ENCODE measurements at places on chromosomes 1 and 21. TPM values are rescaled to one million over a fixed set of nuclear protein-coding genes. Genes with fewer than 3 reads are reported as not detected.

DNA sequence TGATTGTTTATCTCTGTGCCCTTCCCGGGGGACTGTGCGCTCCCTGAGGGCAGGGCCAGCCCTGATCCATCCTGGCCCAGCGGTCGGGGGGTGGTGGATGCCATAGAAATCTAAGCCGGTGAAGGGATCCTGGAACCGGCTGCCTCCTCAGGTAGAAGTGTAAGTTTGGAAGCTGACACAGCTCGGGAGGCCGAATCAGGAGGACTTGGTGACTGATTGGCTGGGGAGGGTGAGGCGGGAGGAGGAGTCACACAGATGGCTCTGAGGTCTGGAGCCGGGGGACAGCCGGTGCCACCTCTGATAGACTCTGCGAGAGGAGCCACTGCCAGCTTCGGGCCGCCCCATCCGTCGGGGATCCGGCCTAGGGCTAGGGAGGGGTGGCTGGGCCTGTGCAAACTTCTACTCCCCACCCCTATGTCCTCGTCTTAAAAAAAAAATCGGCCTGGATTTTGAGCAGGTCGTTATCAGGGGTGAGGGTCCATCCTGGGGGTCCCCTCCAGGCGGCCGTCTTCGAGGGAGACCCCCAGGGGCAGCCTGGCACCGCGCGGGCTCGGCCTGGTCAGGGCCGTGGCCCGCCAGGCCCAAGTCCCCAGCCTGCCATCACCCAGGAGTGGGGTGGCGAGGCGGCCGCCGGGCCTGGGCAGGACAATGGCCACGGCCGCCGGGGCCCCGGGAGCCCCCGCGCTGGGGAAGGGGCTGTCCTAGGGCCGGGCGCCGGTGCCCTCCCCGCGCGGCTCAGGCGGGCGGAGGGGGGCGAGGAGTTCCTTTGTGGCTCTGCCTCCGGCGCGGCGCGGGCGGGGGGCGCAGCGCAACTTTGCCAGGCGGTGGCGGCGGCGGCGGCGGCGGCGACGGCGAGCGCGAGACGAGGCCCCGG, 708 bp upstream of the ZNF362 start:
- DNase-seq = peak; percentile 28
- H3K36me3 ChIP-seq = no peaks in the 10 kb centered on the region
- no peaks in the 10 kb centered on the region for H3K27me3 ChIP-seq
- H3K4me1 ChIP-seq = peaks cover 31% of the 10 kb centered on the region

- H3K27ac ChIP-seq = no peak overlapping the region
- no peaks in the 10 kb centered on the region for H3K36me3 ChIP-seq
- no peaks in the 10 kb centered on the region for H3K4me1 ChIP-seq
- H3K27me3 ChIP-seq = no peaks in the 10 kb centered on the region
- no peak overlapping the region for H3K4me3 ChIP-seq
Measured at GRCh38 chr1:211637066-211637465, 38.4 kb downstream of the NEK2 start.

GRCh38 chr1:94332516-94332915, 85.7 kb upstream of the ABCD3 start:
- DNase-seq = no peak
- no peaks in the 10 kb centered on the region for H3K36me3 ChIP-seq
- no peak overlapping the region for H3K27ac ChIP-seq
- peaks cover 33% of the 10 kb centered on the region for H3K27me3 ChIP-seq

DNA sequence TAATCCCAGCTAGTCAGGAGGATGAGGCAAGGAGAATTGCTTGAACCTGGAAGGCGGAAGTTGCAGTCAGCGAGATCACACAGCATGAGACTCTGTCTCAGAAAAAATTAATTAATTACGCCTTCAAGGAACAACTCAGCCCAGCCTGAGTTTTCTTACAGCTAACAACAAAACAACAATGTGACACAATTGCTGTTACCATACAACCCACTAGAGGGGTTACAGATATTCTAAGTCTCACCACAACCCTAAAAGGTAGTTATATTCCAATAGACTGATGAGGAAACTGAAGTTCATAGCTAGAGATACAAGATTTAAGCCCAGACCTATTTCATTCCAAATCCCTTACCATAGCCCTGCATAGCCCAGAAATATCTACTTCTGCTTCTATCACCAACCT, 2.9 kb upstream of the LRRC8C start:
- H3K27me3 ChIP-seq = no peaks in the 10 kb centered on the region
- H3K36me3 ChIP-seq = no peaks in the 10 kb centered on the region
- H3K27ac ChIP-seq = peak overlapping the region; percentile 99
- no peak for DNase-seq

GRCh38 chr1:116508984-116509980, 61.5 kb downstream of the CD58 start:
- H3K4me1 ChIP-seq = peaks cover 70% of the 10 kb centered on the region
- H3K27me3 ChIP-seq = no peaks in the 10 kb centered on the region
- DNase-seq = no peak
- no peaks in the 10 kb centered on the region for H3K36me3 ChIP-seq
- no peak overlapping the region for H3K4me3 ChIP-seq

DNA sequence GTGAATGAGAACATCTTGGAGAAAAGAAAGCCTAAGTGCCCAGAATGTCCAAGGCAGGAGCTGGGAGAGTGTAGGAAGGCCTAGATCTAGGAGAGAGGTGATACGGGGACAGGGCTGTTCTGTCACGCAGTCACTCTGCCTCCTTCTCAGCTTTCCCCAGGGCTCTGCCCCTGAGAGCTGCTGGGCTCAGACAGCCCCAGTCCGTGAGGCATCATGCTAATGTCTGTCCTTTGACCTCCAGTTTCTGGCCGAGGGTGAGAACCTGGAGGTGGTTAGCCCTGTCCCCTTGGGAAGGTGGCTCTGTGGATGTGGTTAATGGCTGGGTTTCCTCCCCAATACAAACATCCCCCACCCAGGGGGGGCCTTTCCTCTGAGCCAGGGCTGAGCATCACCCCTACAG, 63.2 kb downstream of the FAM163A start:
- no peak overlapping the region for H3K4me3 ChIP-seq
- peaks cover 19% of the 10 kb centered on the region for H3K27me3 ChIP-seq
- DNase-seq = no peak
- H3K36me3 ChIP-seq = no peaks in the 10 kb centered on the region
- peaks cover 3% of the 10 kb centered on the region for H3K4me1 ChIP-seq

DNA sequence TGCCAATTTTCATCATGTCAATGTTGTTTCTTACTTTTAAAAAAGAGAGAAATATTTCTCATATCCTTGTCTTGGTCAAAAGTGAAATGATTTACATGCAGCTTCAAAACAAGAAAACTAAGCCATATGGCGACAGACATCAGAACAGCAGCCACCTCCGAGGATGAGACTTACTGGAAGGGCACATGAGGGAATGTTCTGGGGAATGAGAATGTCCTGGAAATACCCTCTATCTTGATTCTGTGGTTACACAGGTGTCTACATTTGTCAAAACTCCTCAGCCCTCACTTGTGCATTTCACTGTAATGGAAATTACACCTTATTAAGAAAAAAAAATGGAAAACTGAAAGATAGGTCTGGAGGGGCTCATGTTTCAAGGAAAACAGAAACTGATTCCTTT, 14.2 kb upstream of the ECE1 start:
- no peak for DNase-seq
- no peak overlapping the region for H3K27ac ChIP-seq
- peaks cover 35% of the 10 kb centered on the region for H3K4me1 ChIP-seq
- H3K4me3 ChIP-seq = no peak overlapping the region

DNA sequence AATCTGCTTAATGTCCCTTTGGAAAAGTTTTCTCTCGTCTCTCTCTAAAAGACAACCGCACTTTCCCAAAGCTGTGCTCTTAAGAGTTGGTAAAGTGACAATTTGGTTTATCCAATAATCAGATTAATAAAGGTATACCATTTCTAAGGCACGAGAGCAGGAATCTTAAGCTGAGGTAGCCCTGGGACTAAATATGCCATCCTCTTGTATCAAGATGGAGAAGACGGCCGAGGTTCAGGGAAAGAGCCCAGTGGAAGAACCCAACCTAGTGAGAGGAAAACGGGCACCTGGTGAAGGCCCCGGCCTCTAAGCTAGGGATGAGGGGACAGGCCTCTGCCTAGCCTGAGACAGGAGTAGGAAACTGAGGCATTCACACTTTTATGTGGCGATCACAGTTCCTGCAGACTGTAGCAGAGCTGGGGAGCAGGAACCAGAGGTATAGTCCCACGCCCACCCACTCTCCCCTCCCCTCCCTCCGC, 334 bp upstream of the SARS1 start:
- H3K4me3 ChIP-seq = peak overlapping the region; percentile 96
- peaks cover 21% of the 10 kb centered on the region for H3K4me1 ChIP-seq
- no peaks in the 10 kb centered on the region for H3K27me3 ChIP-seq
- H3K36me3 ChIP-seq = peaks cover 23% of the 10 kb centered on the region
- H3K27ac ChIP-seq = peak overlapping the region; percentile 98

- DNase-seq = no peak
- H3K36me3 ChIP-seq = no peaks in the 10 kb centered on the region
Measured at GRCh38 chr1:16053781-16054502, 10.4 kb downstream of the CLCNKB start.

GRCh38 chr1:52186449-52186848, 44.6 kb downstream of the ZFYVE9 start:
- no peaks in the 10 kb centered on the region for H3K4me1 ChIP-seq
- DNase-seq = no peak
- no peak overlapping the region for H3K4me3 ChIP-seq
- H3K36me3 ChIP-seq = no peaks in the 10 kb centered on the region
- H3K27me3 ChIP-seq = no peaks in the 10 kb centered on the region
- no peak overlapping the region for H3K27ac ChIP-seq

GRCh38 chr1:233412812-233413211, 85.3 kb downstream of the MAP3K21 start:
- H3K4me3 ChIP-seq = no peak overlapping the region
- DNase-seq = no peak
- peaks cover 8% of the 10 kb centered on the region for H3K27me3 ChIP-seq

DNA sequence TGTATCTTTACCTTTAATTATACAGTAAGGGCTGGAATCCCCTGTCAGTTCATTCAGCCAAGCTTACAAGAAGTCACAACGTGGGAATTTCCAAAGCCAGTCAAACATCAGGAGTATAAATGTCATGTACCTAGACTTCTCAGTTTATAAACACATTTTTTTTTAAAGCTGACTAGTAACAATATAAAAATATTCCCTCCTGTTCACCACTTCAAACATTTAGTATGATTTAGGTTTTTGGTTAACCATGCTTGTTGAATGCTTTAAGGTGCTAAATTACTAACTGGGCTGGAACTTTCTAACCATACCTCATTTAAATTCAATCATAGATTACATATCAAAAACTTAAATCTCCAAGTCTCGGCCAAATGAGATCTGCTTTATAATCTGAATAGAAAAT, 44.0 kb downstream of the JAK1 start:
- DNase-seq = peak; percentile 50
- H3K27me3 ChIP-seq = no peaks in the 10 kb centered on the region
- peak overlapping the region; percentile 71 for H3K27ac ChIP-seq
- peaks cover 98% of the 10 kb centered on the region for H3K4me1 ChIP-seq
- H3K36me3 ChIP-seq = no peaks in the 10 kb centered on the region

- H3K27ac ChIP-seq = peak overlapping the region; percentile 48
- H3K27me3 ChIP-seq = no peaks in the 10 kb centered on the region
- H3K4me3 ChIP-seq = peak overlapping the region; percentile 85
- DNase-seq = peak; percentile 53
Measured at GRCh38 chr1:41891199-41891896, 27.4 kb downstream of the HIVEP3 start.

GRCh38 chr1:18293291-18293690, 185.7 kb downstream of the IGSF21 start:
- no peaks in the 10 kb centered on the region for H3K4me1 ChIP-seq
- H3K27me3 ChIP-seq = peaks cover 67% of the 10 kb centered on the region
- H3K36me3 ChIP-seq = no peaks in the 10 kb centered on the region
- no peak overlapping the region for H3K4me3 ChIP-seq
- no peak for DNase-seq

GRCh38 chr1:186142159-186142558, 232.9 kb downstream of the TPR start:
- H3K27me3 ChIP-seq = peaks cover 9% of the 10 kb centered on the region
- H3K27ac ChIP-seq = no peak overlapping the region
- H3K4me1 ChIP-seq = peaks cover 3% of the 10 kb centered on the region
- DNase-seq = no peak

GRCh38 chr1:105652109-105652508, 1404.4 kb upstream of the PRMT6 start:
- no peak for DNase-seq
- H3K4me3 ChIP-seq = no peak overlapping the region
- H3K27ac ChIP-seq = no peak overlapping the region
- no peaks in the 10 kb centered on the region for H3K36me3 ChIP-seq

- no peaks in the 10 kb centered on the region for H3K27me3 ChIP-seq
- peaks cover 3% of the 10 kb centered on the region for H3K36me3 ChIP-seq
- no peak overlapping the region for H3K27ac ChIP-seq
- no peak overlapping the region for H3K4me3 ChIP-seq
- no peak for DNase-seq
Measured at GRCh38 chr1:229619614-229620013, 6.3 kb downstream of the TAF5L start.

- no peak overlapping the region for H3K27ac ChIP-seq
- no peak overlapping the region for H3K4me3 ChIP-seq
- H3K27me3 ChIP-seq = no peaks in the 10 kb centered on the region
- no peaks in the 10 kb centered on the region for H3K4me1 ChIP-seq
Measured at GRCh38 chr1:56533197-56533596, 46.2 kb downstream of the PLPP3 start.

GRCh38 chr1:7373251-7373650, 397.8 kb upstream of the VAMP3 start:
- H3K4me3 ChIP-seq = no peak overlapping the region
- peaks cover 3% of the 10 kb centered on the region for H3K27me3 ChIP-seq
- H3K36me3 ChIP-seq = no peaks in the 10 kb centered on the region
- no peak for DNase-seq

DNA sequence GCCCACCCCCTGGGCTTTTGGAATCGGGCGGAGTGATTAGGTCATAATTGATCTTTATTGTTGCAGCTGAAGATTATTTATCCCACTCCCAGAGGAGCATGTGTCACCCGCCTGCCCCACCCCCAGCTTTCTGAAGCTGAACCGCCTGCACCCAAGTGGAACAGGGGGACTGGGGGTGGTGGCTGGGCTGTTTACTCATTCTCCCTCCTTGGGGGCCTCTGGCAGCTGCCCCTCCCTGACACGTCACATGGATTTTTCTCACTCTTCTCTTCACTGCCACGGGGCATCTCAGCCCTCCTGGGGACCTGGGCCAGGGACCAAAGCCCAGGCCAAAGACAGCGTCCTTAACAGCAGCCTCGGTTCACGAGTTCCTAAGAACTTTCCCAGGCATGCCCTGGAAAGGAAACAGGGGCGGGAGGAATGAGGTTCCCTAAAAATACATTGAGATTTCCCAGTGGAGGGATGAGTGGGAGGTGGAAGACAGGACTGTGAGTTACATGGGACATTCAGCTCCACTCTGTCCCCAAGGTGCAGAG, 31.6 kb upstream of the SOX13 start:
- no peaks in the 10 kb centered on the region for H3K4me1 ChIP-seq
- H3K27me3 ChIP-seq = peaks cover 13% of the 10 kb centered on the region
- H3K27ac ChIP-seq = no peak overlapping the region
- no peaks in the 10 kb centered on the region for H3K36me3 ChIP-seq

GRCh38 chr1:98754176-98754575, 92.7 kb downstream of the SNX7 start:
- no peaks in the 10 kb centered on the region for H3K27me3 ChIP-seq
- no peaks in the 10 kb centered on the region for H3K4me1 ChIP-seq
- H3K4me3 ChIP-seq = no peak overlapping the region
- no peak overlapping the region for H3K27ac ChIP-seq
- no peaks in the 10 kb centered on the region for H3K36me3 ChIP-seq

NECAP2 gene
- 146 TPM for total RNA-seq

KANK4 gene
- not detected for total RNA-seq

CACHD1 gene
- total RNA-seq = 5.2 TPM

ABCG1 gene
- total RNA-seq = 0.93 TPM

CD5L gene
- not detected for total RNA-seq

MXRA8 gene
- 7.7 TPM for total RNA-seq

RHOC gene
- total RNA-seq = 4.2 TPM

TLCD4 gene
- 0.08 TPM for total RNA-seq

VPS45 gene
- 34.1 TPM for total RNA-seq

JAM2 gene
- 0.19 TPM for total RNA-seq

OR2L2 gene
- 0.30 TPM for total RNA-seq
